ENCODE measurements at places on chromosomes 7 and 10.
A peak's percentile ranks its signal among the peaks of the same experiment; 100 is the strongest.

GRCh38 chr10:78541481-78542140 is 507.9 kb downstream of the RPS24 start:
- peak; percentile 17 for DNase-seq

DNA sequence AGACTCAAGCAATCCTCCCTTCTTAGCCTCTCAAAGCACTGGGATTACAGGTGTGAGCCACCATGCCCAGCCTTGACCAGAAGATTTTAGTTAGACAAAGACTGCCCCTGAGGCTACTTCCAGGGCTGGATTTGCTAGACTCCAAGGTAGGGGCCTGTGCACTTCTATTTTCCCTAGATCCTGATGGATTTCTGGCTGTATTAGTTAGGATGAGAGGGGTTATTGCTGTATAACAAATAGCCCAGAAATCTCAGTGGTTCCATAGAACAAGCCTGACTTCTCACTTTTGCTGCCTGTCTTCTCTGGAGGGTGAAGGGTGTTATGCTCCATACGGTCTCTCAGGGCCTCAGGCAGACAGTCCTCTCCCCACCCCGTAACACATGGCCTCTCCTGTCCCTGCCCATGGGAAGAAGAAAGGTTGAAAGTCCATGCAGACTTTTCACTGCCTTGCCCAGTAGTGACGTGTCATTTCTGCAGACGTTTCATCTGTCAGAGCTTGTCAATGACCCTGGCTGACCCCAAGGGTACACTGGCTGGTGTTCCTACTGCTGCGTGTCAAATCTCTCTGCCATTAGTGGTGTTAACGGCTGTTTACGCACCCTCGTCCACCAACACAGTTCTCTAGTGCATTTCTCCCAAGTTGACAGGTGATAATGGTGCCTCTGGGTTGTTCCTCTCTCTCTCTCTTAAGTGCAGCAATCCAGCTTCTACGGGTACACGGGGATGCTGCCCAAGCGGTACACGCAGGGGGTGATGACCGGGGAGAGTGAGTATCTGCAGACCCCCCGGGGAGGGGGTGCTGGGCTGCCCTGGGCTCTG is 11.6 kb downstream of the SLC29A4 start:
- no peak for DNase-seq

DNA sequence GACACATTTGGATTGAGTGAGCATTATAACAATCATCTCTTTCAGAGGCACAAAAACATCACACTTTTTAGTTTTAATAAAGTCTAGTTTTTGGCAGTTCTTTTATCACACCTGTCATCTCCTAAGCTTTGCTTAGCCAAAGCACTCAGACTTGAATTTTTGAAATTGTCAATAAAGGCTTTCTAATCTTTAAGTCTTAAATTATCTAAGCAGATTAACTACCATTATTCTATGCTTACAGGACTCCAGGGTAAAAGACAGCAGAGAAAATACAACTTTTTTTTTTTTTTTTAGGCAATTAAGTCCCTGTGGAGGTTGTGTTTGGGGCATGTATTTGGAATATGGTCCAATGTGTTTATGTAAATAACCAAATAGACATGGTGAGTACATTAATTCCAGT is 17.6 kb upstream of the DLX6 start:
- DNase-seq, result no peak

DNA sequence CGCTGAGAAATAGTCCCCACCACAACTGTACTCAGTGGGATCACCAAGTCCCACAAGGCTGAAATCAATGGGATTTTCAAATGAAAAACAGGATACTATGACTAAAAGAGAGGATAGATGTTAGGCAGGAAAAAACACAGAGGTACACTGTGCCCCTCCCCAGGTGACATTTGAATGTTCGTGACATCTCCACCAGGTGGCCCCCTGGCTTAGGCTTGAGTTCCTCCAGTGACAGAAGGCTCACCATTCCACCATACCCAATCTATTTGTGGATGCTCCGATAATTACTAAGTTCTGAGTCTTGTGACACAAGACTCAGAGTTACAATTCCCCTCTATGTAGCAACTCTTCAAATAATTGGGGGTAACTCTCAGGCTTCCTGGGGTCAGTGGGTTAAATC is 77.5 kb upstream of the KCNMA1 start:
- DNase-seq, result peak; percentile 28

DNA sequence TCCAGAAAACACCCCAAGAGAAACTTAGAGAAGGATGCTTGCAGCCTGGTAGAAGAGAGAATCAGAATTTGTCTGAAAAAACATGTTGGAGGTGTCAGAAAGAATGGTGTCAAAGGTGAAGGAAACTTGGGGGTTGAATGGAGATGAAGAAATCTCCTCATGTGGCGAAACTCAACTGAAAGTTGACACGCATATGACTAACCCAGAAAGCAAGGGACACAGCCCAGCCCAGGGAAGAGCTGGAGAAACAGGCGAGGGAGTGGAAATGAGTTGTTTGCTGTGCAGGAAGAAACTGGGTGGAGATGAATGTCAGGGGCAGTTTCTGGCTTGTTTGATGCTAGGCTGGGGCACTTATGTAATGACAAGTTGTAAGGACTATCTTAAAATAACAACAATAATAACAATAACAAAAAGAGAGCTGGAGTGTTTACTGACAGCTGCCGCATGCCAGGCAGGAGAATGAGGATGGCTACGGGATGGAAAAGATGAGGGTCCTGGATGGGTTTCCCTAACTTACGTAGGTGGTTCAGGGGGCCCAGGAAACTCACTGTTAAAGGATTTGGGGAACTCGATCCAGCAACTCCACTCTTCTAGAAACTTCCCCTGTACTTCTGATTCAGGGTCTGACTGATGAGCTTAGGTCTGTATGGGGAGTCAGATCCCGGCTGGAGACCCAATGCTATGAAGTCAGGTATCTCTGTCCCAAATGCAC is 57.4 kb downstream of the MAP3K8 start:
- DNase-seq, result no peak

- DNase-seq, result no peak
Observed at GRCh38 chr7:21948887-21949540, 3.3 kb upstream of the CDCA7L start.

DNA sequence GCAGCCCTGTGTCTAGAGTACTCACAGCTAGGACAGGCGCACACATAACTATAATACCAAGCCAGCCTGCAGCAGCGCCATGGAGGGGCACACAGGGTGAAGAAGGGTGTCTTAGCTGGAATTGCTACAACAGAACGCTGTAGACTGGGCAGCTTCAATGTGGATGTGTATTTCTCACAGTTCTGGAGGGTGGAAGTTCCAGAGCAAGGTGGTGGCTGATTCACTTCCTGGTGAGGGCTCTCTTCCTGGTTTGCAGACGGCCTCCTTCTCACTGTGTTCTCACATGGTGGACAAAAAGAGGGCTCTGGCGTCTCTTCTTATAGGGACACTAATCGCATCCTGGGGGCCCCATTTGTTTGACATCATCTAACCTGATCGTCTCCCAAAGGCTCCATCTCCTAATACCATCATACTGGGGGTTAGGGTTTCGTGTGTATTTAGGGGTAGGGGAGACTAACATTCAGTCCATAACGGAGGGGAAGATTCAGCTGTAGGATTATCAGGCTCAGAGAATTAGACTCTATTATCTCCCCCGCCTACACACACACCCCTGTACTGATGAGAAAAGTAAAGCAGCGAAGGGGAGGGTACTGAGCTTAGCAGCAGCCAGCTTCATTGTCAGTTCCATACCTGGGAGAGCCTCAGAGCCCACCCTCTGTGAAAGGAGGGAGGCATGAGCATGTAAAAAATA is 289.1 kb downstream of the CCDC3 start:
- no peak for DNase-seq

DNA sequence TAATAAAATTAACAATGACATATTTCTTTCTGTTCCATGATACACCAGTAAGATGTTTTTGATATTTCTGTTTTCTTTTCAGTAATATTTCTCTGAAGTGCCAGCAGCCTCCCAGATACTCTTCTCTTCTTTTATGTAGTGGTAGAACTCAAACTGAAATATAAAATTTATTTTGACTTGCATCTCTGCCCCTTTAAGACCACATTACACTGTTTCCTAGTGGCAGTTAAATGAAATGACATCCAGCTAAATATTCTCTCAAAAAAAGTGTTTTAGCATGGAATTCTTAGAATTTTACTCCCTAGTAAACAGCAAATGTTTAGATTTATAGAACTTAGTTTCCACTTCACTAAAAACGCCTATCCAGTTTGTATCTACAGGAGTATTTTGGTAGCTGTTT is 237.2 kb upstream of the MTPN start:
- no peak for DNase-seq

- no peak for DNase-seq
Observed at GRCh38 chr7:84700563-84701370, 486.1 kb downstream of the SEMA3D start.

DNA sequence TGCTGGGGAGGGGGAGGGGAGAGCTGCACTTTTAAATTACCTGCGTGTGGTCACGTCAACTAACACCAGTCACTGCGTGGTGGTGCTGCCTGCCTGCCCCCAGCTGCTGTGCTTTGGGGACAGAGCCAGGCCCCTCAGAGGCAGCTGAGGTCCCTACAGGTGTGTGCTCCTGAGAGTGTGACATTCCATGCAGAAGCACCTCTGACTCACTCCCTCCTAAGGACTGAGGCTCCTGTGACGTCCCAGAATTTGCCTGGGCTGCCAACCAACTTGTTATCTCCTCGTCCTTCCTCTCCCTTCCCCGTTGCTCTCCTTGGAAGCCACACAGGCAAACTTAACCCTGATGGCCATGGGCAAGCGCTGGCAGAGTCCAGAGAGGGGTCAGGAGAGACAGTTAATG is 563.0 kb downstream of the PARD3 start:
- DNase-seq, result no peak

DNA sequence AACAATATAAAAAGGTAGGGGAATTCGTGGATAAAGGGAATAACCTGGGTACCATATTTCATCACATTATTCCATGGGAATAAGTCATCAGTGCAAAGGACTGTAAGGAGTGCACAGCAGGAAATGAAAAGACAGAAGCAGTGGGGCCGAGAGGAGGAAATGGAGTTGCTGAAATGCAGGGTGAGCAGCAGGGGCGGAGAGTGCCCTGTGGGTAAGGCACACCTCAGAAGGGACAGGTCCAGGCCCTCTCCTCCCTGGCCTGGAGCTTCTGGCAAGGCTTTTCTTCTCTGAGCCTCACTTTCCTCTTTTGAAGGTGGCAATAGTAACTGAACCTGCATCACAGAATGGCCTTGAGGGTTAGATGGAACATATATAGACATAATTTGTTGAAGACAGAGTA is 26.2 kb downstream of the IKZF1 start:
- DNase-seq, result no peak

GRCh38 chr10:77553311-77553710 is 84.3 kb downstream of the KCNMA1 start:
- DNase-seq, result no peak

DNA sequence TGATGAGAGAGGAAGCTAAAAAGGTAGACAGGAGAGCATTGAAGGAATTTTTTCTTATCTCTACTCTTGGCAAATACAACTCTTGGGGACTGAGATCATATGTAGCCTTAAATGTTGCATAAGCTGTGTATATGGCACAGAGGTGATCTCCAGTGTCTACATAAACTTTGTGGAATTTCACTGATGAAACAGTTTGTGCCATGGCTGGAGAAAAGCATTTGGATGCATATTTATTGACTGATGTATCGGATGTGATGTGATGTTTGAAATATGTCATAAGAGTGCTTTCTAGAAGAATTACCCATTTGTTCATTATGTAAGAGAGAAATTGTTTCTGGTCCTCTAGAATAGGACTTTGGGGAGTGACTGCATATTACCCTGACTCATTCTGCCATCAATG is 244.9 kb upstream of the LRRTM3 start:
- DNase-seq, result no peak

- DNase-seq, result peak; percentile 68
Observed at GRCh38 chr7:74656441-74656836, 1.1 kb upstream of the GTF2I start.

DNA sequence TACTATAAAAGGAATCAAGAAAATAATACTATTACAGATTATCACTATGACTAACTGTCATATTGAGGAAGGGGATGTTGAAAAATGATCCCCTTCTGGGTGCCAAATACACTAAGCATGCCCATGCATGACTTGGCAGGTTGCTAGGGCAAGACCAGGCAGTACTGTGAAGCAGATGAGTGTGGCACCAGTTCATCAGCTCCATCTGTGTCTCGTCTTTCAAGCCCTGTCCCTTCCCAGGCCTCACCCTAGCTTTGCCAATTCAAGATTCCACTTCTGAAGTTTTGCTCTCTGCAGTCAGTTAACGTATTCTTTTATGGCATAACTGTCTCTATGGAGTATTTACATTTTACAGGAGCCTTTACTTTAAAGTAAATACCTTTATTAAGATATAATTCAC is 135.6 kb upstream of the HPS1 start:
- no peak for DNase-seq

DNA sequence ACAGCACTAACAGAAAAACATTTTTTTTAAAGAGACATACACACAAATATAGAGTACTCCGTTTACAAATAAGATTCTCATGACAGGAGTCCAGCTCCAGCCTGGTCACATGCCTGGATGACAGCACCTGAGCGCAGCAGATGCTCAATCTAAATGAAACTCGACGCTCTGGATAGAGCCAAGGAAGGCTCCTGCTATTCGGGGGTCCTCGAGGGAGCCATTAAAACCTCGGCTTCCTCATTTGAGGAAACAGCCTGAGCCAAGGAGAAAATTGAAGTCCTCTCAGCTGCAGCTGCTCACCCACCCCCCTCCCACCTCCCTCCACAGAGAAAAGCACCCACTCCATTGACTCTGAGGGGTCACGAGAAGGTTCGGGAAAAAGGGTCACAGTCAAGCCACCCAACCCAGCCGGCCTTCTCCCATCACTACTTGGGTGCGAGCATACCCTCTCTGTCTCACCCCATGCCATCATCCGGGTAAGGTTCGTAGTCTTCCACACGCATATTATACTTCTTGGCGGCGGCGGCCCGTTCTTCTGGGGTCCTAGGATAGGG is 673 bp downstream of the NDUFB8 start:
- DNase-seq, result no peak

GRCh38 chr7:26608402-26608801 is 256.0 kb downstream of the SKAP2 start:
- no peak for DNase-seq

GRCh38 chr10:13643016-13643415 is 56.3 kb downstream of the PRPF18 start:
- DNase-seq, result no peak

GRCh38 chr7:128743112-128743772 is 4.1 kb downstream of the CALU start:
- DNase-seq, result no peak

DNA sequence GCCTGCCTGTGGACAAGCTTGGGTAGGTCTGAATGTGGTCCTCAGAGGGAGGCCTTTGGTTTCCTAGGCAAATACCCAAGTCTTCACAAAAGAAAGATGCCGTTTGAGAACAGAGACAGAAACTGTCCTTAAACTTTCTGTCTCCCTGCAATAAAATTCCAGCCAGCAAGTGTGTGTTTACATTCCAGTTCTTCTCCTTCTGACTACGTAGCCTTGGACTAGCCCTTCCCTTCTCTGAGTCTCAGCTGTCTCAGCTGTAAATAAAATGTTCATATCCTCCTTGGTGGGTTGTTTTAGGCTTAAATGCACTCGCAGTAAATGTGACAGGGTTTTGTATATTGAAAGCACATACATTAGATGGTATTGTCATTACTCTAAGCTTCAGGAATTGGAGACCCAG is 561.2 kb upstream of the MKI67 start:
- DNase-seq, result no peak

- DNase-seq, result no peak
Observed at GRCh38 chr10:48636901-48637300, 32.0 kb upstream of the ARHGAP22 start.

- DNase-seq, result no peak
Observed at GRCh38 chr10:75469006-75469616, 37.7 kb downstream of the LRMDA start.
